IPS DF 19.7 (cell line): ENCODE measurements at places on chromosomes 6 and 20.

- no peak for DNase-seq
Measured at GRCh38 chr20:6347916-6348315, 225.1 kb upstream of the FERMT1 start.

- no peak for DNase-seq
Measured at GRCh38 chr6:37620519-37620918, 77.2 kb downstream of the MDGA1 start.

DNA sequence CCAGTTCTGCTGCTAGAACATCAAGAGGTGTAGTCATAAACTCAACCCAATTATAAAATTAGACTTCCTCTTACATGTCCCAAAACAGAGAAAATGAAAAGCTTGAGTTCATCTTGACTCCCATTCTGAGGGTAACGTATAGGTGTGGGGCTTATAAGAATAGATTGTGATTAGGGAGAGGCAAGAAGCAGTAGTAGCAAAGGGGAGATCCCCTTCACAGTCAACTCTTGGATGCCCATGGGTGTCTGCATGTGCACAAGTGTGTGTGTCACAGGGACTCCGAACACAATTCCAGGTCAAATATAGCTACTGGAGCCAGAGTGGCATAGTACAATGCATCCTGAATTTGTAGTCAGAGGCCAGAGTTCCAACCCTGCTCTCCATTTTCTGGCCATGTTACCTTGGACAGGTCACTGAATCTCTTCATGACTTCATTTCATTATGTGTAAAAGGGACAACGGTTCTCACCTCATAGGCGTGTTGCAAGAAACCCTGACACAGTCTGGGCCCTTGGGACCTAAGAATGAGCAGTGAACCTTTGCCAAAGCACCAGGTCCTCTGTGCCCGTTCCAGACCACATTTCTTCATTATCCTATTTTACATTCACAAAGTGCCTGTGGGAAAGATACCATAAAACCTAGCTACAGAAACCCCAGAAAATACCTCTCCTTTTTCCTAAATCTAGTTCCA, 11.8 kb downstream of the GSTA4 start:
- DNase-seq = no peak

DNA sequence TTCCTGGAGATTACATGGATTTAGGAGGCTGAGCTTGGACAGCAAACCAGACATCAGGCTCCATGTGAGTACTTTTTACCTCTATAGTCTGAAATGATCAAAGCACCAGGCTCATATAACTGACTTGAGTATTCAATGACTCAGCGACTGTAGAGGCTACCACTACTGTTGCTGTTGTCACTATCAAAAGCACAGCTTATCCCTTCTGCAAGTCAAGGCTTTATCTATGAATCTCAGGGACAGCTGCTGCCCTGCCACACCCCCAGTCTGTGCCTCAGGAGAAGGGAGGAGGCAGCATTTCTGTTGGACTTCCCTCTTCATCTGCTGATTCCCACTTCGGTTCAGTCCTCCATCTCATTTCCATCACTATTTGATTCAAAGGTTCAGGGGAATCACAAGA, 80.5 kb upstream of the CNR1 start:
- no peak for DNase-seq

DNA sequence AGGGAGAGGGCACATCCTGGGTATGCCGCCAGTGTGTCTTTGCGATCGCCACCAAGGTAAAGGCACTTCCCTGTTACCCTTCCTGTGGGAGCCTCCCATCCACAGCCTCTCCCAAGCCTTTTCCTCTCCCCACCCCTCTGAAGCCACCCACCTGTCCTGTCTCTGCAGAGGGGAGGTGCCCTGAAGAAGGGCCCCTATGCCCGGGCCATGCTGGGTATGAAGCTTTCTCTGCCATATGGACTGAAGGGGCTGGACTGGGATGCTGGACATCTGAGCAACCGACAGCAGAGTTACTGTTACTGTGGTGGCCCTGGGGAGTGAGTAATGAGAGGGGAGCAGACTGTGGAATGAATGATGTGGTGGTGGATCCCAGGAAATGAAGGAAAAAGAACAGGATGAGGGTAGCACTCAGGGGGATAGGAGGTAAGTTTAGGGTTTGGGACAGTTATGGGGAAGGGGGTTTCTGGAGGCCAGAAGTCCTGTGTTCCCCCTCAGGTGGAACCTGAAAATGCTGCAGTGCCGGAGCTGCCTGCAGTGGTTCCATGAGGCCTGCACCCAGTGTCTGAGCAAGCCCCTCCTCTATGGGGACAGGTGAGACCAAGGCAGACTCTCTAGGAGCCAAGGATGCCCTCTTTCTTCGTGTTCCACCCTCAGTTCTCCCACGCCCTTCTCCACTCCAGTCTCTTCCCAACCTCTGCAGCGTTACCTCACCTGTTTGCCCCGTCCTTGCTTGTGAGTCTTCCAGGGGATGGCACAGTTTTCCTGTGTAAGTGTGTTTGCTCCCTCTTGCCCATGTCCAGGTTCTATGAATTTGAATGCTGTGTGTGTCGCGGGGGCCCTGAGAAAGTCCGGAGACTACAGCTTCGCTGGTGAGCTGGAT, 2.7 kb downstream of the PHF1 start:
- no peak for DNase-seq

GRCh38 chr20:34008477-34008876, 14.8 kb downstream of the RALY start:
- DNase-seq = no peak

- no peak for DNase-seq
Measured at GRCh38 chr6:17998003-17998402, 10.6 kb upstream of the KIF13A start.

DNA sequence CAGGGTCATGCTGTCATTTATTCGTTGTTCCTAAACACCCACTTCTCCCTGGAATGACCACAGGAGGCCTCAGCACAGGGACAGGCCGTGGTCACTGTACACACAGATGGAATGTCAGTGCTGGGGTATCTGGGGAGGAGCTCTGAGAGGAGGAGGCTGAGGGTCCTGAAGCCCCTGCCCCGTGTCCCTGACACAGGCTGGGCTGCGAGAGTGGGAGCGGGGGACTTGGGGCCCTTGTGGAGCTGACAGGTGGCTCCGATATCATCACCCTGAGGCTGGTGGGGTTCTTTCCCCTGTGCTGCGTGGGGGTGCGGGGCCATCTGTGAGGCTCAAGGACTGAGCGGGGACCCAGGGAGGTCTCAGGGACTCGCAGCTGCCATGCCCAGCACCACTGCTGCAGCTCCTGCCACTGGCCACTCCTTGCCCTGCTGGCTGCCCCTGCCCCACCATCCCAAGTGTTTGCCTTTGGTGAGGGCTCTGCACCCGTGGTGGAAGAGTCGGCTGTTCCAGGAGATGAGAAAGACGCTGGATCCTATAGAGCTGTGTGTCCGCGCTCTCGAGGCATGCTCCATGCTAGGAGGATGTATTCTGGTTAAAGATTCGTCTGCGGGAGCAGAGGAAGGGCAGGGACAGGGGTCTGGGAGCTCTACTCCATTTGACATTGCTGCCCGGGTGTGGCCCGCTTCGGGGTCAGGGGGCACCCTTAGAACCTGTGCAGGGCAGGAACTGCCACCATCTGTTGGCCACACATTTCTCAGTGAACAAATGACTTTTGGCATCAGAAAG, 18.9 kb downstream of the NPEPL1 start:
- no peak for DNase-seq

GRCh38 chr20:9458138-9458796, 56.1 kb upstream of the LAMP5 start:
- DNase-seq = peak; percentile 45

GRCh38 chr6:95274686-95275235, 302.6 kb upstream of the MANEA start:
- DNase-seq = no peak

DNA sequence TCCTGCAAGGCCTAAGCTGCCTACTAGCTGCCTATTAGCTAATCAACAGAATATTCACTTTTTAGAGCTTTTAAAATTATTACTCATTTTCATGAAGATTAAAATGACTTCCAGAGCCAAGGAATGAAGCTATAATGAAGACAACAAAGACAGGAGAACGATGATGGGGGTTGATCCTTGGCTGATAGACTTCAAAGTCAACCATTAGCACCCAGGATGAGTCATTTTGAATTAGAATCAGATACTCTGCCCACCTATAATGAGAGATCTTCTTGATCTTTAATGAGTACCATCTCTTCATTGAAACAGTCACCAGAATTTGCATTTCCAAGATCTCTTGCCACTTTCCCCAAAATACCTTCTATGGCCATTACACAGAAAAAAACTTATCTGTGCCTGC, 56.7 kb upstream of the CDYL start:
- DNase-seq = no peak

GRCh38 chr6:36627801-36628246, 33.7 kb downstream of the SRSF3 start:
- no peak for DNase-seq

DNA sequence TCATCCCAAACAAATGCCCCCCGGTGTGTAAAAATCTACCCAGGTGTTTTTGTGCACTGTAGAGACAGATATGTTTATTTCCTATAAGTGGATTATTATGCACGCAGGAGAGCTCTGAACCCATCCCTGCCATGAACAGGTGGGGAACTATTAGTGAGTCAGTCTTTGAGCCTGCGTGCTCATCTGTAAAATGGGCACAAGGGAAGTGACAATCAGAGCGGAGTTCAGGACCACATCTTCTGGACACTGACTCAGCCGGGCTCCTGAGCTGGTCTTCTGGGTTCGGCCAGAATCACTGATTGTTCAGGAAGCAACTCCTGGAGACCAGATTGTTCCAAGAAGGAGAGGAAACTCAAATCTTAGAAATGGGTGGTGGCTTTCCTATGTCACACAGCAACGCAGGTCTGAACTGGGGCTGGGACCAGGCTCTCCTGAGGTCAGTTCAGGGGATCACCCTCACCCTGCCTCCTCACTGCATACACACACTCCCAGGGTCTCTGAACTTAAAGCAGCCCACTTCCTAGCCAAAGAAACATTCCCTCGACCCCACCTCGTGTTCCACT, 27.3 kb upstream of the TGM2 start:
- no peak for DNase-seq

- no peak for DNase-seq
Measured at GRCh38 chr6:158633127-158633526, 11.4 kb downstream of the DYNLT1 start.

- no peak for DNase-seq
Measured at GRCh38 chr20:1377984-1378734, 14.7 kb downstream of the FKBP1A start.

GRCh38 chr6:30344191-30344867, 627 bp upstream of the RPP21 start:
- no peak for DNase-seq

GRCh38 chr6:144283646-144284477, 1.3 kb upstream of the UTRN start:
- DNase-seq = no peak

DNA sequence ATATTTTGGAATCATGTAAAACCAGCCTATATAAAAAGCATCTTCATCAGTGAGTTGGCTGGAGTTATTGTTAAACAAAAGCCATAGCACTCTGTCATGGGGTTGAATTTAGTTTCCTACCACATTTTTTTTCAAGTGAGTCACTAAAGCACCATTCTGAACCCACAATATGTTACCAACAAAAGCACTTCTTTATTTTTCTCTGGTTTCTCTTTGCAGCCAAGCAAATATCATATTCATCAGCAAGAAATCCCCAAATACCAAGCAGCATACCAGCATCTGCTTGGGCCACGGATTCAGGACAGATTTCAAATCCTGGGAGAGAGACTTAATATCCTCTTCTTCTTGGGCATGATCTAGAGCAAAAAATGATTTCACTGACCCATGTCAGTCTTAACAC, 441.4 kb downstream of the BCKDHB start:
- DNase-seq = no peak
